Karpas-422 (cell line): ENCODE measurements at places on chromosomes 12 and 14. TPM values are rescaled to one million over a fixed set of nuclear protein-coding genes. Genes with fewer than 3 reads are reported as not detected.
A peak's percentile ranks its signal among the peaks of the same experiment; 100 is the strongest.

DNA sequence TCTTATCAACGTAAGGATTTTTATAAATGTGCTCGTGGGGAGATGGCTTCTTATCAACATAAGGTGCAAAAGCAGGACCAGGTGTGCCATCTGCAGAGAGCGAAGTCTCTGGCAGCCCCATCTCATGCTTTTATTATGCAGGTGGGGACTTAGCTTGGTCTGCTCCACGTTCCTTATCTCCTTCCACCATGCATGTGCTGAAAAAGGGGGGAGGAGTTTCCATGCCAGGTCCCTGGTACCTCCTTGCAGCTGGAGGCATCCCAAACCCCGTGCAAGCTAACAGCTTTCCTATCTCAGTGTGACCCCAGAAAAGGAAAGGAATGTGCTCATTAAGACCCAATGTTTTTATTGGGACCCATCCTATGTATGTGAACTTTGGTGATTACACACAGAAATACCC lies 608.5 kb downstream of the TMEM121 start:
- H3K36me3 ChIP-seq = no peaks in the 10 kb centered on the region
- H3K4me1 ChIP-seq = no peaks in the 10 kb centered on the region
- H3K27ac ChIP-seq = no peak overlapping the region
- no peak for DNase-seq
- no peaks in the 10 kb centered on the region for H3K27me3 ChIP-seq
- H3K4me3 ChIP-seq = no peak overlapping the region

DNA sequence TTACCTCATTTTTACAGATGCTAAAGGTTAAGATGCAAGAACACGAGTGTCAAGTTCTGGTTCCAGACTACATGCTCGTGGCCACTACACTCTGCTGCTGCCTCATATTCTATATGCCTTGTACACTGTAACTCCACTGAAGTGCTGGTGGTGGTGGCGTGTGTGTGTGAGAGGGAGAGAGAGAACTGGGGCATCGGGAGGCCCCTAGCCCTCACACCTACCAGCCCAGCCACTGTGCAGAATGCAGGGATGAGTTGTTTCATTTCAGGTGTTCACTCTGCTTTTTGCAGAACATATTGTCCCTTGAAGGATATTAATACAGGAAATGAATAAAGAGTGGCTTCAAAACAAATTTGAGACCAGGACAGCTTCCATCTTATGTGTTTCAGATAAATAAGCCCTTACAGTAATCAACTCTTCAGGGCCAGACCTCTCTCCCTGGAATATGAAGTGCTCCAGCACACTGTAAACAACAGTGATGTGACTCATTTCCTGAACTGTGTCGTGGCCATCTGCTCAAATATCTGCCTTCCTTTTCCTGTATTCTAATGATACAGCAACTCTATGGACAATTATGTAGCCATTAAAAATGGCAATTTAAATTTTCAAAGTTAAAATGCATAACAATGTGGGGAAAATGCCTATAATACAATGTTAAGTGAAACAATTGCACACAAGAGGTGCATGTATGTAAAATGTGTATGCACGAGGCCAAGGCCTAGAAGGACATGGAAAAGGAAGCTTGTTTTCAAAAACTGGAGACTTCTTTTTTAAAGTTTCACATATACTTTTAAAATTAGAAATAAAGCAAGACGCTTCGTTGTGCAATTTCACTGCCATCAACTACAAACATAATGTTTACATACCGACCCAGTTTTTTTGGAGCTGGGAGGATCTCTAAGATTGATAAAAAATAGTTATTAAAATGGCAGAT lies 215.4 kb downstream of the PELI2 start:
- no peak for DNase-seq
- H3K4me3 ChIP-seq = no peak overlapping the region
- H3K4me1 ChIP-seq = no peaks in the 10 kb centered on the region
- no peaks in the 10 kb centered on the region for H3K36me3 ChIP-seq

DNA sequence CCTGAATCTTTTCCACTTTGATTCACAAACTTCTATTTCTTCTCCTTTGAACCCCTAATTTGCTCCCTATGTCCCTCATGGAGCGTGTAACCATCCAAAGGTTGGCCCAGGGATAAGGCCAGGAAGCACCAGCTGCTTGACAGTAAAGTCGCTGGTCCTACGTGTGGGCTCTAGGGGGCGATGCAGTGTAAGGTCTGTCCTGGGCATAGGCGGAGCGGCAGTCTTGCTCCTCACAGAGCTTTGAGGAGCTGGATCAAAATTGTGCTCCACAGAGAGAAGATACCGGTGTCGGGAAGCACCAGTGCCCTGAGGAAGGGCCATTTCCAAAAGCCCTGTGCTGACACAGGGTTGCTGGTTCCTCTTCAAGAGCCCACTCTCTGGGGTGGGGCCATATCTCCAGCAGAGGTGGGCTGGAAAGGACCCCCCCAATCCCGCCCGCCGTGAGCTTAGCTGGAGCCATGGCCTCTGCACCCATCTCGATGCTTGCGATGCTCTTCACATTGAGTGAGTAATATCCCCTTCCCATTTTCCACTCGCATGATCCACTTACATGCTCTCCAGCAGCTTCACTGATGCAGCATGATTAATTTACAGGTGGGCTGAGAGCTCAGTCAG lies 49.9 kb upstream of the OR4E1 start:
- no peaks in the 10 kb centered on the region for H3K4me1 ChIP-seq
- H3K27ac ChIP-seq = no peak overlapping the region
- no peak overlapping the region for H3K4me3 ChIP-seq
- DNase-seq = peak; percentile 87
- no peaks in the 10 kb centered on the region for H3K27me3 ChIP-seq

GRCh38 chr12:90098132-90098779 lies 389.6 kb upstream of the ATP2B1 start:
- H3K4me3 ChIP-seq = no peak overlapping the region
- H3K27me3 ChIP-seq = no peaks in the 10 kb centered on the region
- no peaks in the 10 kb centered on the region for H3K4me1 ChIP-seq
- H3K27ac ChIP-seq = no peak overlapping the region

DNA sequence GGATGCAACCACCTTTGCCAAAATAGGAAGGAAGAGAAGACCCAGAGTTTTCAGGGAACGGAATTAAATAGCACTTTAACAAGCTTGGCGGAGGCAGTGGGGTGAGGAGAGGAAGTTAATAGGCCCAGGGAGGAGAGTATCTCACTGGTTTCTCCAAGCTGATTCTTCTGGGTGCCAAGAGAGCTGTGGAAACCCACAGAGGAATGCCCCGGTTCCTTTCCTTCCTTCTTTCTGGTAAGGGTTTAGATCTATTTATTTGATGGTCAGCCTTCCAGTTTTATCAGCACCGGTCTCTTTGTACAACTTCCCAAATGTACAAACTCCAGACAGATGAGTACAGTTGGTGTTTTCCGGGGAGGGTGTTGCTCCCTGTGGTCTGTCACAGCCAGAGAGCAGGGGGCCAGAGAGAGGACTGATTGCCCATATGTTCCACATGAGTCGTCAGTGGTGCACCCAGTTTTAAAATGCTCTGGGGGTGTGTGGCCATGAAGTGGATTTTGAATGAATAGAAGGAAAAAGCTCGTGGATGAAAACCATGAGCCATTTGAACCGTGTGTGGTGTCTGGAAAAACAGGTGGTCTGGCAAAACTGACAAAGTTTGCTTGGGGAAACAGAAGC lies 26.6 kb downstream of the PRKCH start:
- H3K27ac ChIP-seq = no peak overlapping the region
- peaks cover 45% of the 10 kb centered on the region for H3K4me1 ChIP-seq

CEP290 gene
- 17.7 and 30.6 TPM in 2 replicates for total RNA-seq

ENDOU gene
- total RNA-seq = 1.2 and 10.7 TPM in 2 replicates

IAPP gene
- total RNA-seq = not detected in 2 replicates

SPX gene
- 327 and 787 TPM in 2 replicates for total RNA-seq

TUBA1B gene
- 770 and 904 TPM in 2 replicates for total RNA-seq

E2F7 gene
- 0.83 and 2.0 TPM in 2 replicates for total RNA-seq
